Regular cardiac myocyte (primary cell): ENCODE measurements at places on chromosomes 5 and 9. TPM values are rescaled to one million over a fixed set of nuclear protein-coding genes. Genes with fewer than 3 reads are reported as not detected.

GPR150 gene
- total RNA-seq: 0.96 and 2.5 TPM in 2 replicates

TEX48 gene
- total RNA-seq: not detected in 2 replicates

CXCL14 gene
- under 0.01 and 0.56 TPM in 2 replicates for total RNA-seq

SPATA31A7 gene
- not detected in 2 replicates for total RNA-seq

CDH6 gene
- 125 and 140 TPM in 2 replicates for total RNA-seq
